ENCODE measurements at places on chromosomes 7 and 10. TPM values are rescaled to one million over a fixed set of nuclear protein-coding genes. Genes with fewer than 3 reads are reported as not detected.

Gene AOAH
- 3.2 TPM for polyA plus RNA-seq

Gene WNT8B
- polyA plus RNA-seq, result 0.99 TPM

Gene CPXM2
- polyA plus RNA-seq, result 5.0 TPM

Gene PLPP4
- 5.9 TPM for polyA plus RNA-seq

Gene AKR1D1
- polyA plus RNA-seq, result 0.41 TPM

Gene GFRA1
- 24.0 TPM for polyA plus RNA-seq

Gene ANKRD61
- 0.64 TPM for polyA plus RNA-seq

Gene IQCE
- polyA plus RNA-seq, result 16.5 TPM

GRCh38 chr7:115635376-115635775, 395.2 kb downstream of the TFEC start:
- no peak for DNase-seq

DNA sequence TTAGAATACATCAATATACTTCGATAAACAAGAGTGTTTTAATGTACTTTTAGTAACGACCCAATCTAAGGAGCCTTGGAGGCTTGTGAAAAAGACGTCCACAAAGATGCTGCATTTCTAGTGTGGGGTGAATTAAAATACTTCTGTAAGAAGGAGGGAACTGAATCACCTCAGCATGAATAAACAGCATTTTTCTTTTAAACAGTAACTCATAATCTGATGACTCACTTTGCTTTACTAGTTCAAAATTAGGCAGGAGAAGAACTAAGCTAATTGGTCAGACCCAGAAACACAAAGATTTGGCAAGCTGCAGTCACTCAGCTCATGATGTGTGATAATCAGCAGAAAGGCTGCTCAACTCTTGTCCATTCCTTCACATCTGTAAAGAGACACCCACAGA, 24.2 kb downstream of the NCOA4 start:
- DNase-seq, result no peak

DNA sequence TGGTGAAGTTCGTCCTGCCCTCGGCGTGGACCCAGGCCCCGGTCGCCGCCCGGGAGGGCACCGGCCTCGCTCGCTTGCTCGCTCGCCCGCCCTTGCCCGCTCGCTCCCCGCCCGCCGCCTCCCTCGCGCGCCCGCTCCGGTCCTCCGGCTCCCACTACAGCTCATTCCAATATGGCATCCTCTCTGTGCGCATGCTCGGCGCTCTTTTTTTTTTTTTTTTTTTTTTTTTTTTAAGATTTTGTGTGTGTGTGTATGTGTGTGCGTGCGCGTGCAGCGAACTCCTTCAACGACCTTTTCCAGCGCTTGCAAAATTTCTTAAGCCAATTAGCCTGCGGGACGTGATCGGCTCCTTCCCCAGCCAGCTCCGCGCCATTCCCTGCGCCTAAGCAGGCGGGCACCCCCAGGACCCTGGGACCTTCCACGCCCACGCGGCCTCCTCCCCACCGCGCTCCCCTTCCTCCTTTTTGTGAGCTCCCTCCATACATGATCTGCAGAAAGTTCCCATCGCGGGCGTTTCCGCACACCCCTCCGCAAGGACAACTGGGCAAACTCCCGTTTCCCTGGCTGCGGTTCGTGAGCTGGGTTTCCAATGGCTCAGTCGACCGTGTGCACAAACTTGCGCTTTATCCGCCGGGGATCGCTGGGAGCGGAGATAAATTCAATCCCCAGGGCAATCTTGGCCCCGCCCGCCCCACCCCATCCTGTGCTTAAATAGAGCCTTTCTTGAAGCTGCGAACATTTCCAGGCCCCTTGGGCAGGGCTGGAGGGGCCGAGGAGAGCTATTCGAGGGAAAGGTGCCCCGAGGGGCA, at the start of gene SFMBT2:
SFMBT2 (minus strand) TSS at position 173 of the 809 bp plus-strand sequence. CDS start 29,136 bp downstream, outside the sequence.
- DNase-seq, result no peak

DNA sequence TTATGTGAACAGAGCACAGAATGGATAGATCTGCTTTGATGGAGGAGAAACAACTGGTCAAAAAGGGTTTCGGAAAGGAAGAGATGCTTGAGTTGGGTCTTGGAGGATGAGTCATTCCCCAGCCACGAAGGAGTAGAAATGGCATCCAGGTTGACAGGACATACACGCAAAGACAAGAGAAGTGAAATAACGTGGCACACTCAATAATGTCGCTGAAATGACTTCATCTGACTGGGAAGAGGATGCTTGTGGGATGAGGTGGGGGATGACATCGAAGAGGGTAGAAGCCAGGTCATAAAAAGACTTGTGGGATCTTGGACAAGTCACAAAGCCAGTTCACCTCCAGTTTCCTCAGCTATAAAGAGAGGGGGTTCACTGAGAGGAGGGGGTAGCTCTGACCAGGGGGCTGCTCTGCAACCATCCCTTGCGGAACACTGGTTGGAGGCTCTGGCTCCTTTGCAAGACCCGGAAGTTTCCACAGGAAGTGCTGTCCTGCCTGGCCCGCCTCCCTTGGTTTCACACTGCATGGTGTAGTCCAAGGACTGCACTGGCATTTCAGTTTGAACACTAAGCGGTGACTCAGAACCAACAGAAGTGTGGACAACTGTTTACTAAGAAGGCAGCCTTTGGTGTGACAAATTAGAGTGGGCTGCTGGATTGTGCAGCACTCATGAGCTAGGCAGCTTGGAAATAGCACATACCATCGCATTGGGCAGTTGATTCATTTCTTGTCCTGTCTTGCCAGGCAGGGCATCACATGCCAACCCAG, 189.9 kb upstream of the ADO start:
- no peak for DNase-seq

GRCh38 chr7:28355635-28356319, 56.5 kb upstream of the CREB5 start:
- no peak for DNase-seq

DNA sequence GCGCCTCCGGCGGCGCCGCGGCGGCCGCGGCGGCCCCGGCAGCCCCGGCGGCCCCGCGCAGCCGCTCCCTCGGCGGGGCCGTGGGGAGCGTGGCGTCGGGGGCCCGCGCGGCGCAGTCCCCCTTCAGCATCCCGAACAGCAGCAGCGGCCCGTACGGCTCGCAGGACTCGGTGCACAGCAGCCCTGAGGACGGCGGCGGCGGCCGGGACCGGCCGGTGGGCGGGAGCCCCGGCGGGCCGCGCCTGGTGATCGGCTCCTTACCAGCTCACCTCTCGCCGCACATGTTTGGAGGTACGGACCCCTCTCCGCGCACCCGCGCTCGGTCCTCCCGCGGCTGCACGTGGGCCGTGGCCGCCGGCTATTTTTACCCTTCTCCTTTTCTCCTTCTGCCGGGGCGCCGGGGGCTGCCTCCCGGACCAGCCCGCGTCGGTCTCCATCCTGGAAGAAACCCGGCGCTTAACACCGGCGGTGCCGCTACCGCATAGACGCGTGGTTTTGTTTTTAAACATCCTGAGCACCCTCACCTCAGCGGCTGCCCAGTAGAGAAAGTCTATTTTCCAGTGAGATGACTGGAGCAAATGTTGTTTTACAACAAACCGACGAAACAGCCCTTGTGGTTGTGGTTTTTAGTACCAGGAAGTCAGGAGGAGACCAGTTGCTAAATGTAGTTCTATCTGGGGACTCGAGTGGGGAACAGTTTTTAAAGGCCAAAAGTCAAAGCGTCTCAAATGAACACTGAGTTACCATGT, 1.3 kb downstream of the ZNRF2 start:
- DNase-seq, result no peak

GRCh38 chr10:29835055-29835454, 200.3 kb upstream of the SVIL start:
- DNase-seq, result no peak

DNA sequence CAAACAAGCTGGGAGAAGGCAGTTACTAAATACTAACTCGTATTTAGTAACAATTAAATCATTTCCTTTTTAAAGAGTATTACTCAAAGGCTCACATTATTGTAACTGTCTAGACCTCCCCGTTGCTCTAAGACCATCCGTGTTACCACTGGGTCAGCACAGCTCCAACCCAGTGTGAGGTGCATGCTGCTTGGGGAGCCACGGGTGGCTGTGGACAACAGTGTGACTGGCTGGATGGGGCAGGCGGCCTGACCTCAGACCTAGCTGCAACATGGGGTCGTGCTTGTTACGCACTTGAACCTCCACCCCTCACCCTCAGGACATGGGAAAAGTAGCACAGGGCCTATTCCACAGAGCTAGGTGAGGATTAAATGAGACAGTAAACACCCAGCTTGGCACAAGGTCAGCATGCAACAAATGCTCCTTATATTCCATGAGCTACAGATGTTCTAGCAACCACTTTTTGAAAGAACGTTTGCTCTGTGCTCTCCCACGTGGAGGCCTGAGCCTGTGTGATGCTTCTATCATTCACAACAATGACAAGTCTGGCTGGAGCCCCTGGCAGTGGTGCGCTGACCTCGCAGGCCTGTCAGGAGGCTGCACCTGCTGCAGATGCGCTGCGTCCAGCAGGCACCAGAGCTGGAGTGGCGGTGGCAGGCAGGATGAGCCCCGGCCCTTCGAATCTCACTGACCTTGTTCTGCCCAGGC, 135.7 kb downstream of the PKD1L1 start:
- DNase-seq, result no peak

GRCh38 chr7:153381275-153382040, 621.9 kb downstream of the ACTR3B start:
- peak; percentile 63 for DNase-seq

GRCh38 chr10:70958396-70958795, 70.0 kb upstream of the PCBD1 start:
- DNase-seq, result no peak

DNA sequence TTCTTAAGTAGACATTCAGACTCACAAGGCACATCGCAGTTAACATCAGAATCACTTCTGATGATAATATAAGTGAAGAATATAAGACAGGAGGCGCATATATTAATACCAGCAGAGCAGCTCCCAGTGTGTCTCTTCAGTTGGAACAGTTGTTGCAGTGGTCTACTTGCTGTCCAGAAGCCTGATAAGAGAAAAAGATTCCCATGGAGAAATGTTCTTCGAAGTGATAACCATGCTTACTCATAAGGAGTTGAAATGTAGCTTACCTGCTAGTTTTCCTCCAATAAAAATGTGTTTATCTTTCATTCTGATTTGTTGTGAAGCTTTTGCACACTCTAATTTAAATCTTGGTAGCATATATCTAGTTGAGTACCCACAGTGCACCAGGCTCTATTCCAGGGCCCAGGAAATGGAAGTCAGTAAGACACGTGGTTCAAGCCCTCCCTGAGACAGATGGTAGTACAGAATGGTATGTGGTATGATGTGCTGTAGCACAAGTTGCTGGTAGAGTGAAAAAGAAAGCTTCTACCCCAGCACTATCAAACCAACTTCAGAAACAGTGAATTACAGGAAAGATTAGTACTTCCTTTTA, 124.0 kb downstream of the MAPK8 start:
- DNase-seq, result no peak

- no peak for DNase-seq
These were observed 294.5 kb downstream of the AUTS2 start for GRCh38 chr7:69892790-69893189.

- DNase-seq, result no peak
These were observed 41.6 kb upstream of the RASGEF1A start for GRCh38 chr10:43308515-43308914.

- peak; percentile 90 for DNase-seq
These were observed at the start of gene GDI2 for GRCh38 chr10:5813341-5814109. Gene GDI2, minus strand, starts transcription at chr10:5813434. Its CDS starts 176 bp downstream, at chr10:5813258.

Measured in left renal pelvis (tissue), 4 donors.